Left renal pelvis (tissue), 4 donors: ENCODE measurements at places on chromosomes 1 and 21. TPM values are rescaled to one million over a fixed set of nuclear protein-coding genes. Genes with fewer than 3 reads are reported as not detected.

DNA sequence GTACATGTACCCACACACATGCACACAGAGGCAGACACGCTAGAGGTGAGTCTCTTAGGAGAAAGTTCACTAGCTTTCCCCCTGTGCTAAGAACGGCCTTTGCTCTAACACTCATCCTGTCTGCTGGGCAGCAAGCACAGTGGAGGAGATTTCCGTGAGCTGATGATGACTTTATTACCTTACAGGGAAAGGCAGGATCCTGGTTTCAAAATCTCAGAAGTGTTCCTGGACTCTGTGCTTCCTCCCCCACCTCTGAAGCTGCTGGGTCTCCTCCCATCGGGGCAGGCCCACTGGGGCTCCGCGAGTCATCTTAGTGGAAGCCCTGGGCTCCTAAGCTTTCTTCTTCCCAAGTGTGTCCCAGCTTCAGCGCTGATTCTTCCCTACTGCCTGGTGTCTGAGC lies 2.7 kb downstream of the FAM3B start:
- no peak for DNase-seq

TPTE gene
- not detected for polyA plus RNA-seq

AIM2 gene
- 0.30 TPM for polyA plus RNA-seq

- DNase-seq = no peak
These were observed 23.7 kb downstream of the IL23R start for GRCh38 chr1:67189953-67190352.

KDM1A gene
- polyA plus RNA-seq = 102 TPM

IRF6 gene
- polyA plus RNA-seq = 16.4 TPM

DNA sequence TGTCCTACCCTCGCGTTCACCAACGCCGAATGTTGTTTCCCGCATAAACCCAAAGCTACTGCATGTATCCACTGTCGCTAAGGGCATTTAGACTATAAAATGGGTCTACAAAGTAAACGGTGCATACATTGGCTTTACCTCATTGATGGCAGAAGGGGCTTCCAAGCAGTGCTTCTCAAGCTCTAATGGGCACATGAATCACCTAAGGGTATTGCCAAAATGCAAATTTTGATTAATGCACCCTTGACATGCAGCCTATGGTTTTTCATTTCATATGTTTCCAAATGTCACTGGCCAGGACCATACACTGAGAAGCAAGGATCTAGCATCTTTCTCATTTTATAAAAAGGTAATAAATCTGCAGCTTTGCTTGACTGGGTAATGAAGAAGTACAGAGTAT lies 2.7 kb downstream of the OR6F1 start:
- no peak for DNase-seq

DNA sequence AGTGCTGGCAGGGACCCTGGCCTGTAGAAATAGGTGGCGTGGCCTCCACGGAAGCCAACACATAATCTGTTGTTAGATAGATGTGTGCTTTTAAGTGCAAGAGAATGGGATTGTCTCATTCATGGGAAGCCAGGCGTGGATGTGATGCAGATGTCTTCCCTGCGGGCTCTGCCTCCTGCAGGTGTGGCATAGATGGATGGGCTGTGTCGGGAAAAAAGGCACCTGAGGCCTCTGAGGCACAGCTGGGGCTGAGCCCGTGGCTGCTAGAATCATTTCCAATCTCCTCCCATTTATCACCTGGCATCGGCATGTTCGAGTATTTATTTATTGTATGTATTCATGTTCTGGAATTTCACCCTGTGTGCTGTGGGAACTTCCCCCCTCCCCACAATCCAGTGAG lies 353.4 kb upstream of the AJAP1 start:
- DNase-seq = no peak

GRCh38 chr1:26792924-26793323 lies 5.2 kb downstream of the PIGV start:
- DNase-seq = no peak

GRCh38 chr1:36573445-36573844 lies 90.7 kb upstream of the CSF3R start:
- no peak for DNase-seq

- DNase-seq = no peak
These were observed 54.1 kb upstream of the ID3 start for GRCh38 chr1:23613191-23614031.

DNA sequence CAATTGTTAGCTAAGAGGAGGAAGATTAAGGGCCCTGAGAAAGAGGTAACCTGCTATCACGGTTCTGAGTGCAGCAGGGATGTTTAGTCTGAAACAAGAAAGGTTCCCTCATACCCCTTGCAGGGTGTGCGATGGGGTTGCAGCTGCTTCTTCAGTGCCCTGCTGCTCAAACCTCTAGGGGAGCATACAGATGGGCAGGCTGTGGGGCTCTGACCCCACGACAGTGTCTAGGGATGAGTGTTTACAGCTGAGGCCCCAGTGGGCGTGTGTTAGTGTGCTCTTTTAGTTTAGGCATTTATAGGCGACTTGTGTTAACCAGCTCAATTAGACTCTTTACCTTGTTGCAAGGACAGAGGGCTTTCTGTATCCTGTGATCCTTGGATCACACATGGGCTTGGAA lies 41.3 kb upstream of the PLA2G5 start:
- DNase-seq = no peak

DNA sequence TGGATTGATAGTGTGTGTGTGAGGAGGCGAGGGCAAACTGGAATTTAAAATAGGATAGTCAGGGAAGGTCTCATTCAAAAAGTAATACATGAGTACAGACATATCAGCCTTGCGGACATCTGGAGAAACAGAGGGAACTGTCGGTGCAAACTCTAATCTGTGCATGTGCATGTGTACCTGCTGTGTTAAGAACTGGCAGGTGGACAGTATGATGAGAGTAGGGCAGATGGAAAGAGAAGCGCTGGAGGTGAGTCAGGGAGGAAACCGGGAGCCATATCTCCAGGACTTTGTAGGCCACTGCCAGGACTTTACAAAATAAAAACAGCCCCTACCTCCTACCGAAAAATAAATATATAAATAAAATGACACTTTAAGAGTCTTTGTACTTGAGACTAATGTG lies 31.3 kb upstream of the MYBPHL start:
- DNase-seq = no peak

CRYZ gene
- polyA plus RNA-seq = 169 TPM

- no peak for DNase-seq
These were observed 25.4 kb downstream of the ECE1 start for GRCh38 chr1:21264898-21265297.

GRCh38 chr21:33783187-33783979 lies 132.2 kb downstream of the ATP5PO start:
- no peak for DNase-seq

DNA sequence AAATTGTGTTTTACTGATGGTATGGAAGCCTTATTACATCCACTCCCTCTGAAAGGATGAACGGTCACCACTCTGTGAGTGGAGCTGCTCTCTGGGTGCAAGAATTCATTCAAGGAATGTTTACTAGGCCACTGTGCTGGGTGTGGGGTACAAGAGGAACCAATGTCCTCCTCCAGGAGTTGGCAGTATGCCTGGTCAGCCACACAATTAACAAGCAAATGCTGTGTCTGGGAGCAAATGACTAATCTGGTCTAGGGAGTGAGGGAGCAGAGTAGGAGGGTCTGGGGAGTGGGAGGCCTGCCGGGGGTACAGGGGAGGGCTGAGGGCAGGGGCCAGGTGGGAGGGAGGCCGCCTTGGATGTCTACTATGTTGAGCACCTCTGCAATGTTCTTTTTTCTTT lies 27.2 kb upstream of the TDRD10 start:
- DNase-seq = no peak

DNA sequence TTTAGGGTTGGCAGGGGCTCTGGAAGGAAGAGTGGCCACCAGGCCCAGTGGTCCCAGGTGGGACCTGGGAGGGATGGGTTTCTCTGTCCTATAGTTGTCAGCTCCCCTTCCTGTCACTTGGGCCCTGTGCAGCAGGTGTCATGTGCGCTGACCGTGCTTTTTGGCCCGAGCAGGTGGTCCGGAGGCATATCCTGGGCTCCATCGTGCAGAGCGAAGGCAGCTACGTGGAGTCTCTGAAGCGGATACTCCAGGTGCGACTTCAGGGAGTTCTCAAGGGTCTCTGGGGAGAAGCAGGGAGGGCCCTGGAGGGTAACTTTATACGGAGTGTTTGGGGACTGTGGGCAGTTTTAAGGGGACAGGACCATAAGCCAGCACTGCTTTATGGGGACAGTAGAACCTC lies 82.2 kb downstream of the ARHGEF10L start:
- no peak for DNase-seq

DNA sequence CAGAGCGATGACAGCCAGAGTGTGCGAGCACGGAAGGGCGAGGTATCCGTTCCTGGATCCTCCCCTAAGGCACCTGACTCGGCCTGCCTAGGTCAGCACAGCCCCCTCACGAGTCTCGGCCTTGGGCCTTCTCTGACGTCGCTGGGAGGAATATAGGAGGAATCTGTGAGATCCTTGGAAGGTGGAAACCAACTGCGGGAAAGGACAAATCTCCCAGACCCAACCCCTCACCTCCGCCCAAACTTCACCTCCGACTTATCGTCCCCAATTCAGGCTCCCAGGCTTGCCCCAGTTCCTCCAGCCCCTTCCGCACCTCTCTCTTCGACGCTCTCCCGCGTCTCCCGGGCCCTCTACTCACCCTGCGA lies 494 bp downstream of the APH1A start:
- no peak for DNase-seq

- peak; percentile 3 for DNase-seq
These were observed 8.3 kb upstream of the ZNF669 start for GRCh38 chr1:247112479-247112781.

- no peak for DNase-seq
These were observed 1.2 kb downstream of the ITGA10 start for GRCh38 chr1:145908653-145909052.

HUNK gene
- polyA plus RNA-seq = 16.3 TPM

DNA sequence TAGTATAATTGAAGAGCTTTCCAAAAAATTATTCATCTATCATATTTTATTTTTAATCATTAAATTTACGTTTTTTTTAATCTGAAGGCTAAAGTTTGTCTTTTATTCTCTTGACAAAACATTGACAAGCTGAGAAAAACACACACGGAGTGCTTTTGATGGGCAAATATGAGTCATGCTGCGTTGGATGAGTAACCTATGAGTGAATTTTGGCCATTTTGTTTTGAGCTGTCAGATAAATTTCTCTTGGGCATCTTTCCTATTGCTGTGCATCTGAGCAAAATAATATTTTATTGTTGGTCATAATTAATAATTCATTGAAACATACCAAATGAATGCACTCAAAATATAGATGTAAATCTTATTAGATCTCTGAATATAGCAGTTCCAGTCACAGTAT lies 1144.1 kb upstream of the ADGRL2 start:
- no peak for DNase-seq

DNA sequence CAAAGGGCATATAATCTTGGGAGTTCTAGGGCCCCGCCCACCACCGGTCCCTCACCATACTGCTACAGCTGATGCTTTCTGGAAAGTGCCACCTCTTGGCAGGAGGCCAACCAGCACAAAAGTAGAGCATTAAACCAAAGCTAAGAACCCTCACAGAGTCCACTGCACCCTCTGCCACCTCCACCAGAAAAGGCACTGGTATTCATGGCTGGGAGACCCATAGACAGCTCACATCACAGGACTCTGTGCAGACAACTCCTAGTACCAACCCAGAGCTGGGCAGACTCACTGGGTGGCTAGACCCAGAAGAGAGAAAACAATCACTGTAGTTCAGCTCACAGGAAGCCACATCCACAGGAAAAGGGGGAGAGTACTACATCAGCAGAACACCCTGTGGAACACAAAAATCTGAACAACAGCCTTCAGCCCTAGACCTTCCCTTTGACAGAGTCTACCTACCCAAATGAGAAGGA lies 10.8 kb downstream of the THEM4 start:
- no peak for DNase-seq

DNA sequence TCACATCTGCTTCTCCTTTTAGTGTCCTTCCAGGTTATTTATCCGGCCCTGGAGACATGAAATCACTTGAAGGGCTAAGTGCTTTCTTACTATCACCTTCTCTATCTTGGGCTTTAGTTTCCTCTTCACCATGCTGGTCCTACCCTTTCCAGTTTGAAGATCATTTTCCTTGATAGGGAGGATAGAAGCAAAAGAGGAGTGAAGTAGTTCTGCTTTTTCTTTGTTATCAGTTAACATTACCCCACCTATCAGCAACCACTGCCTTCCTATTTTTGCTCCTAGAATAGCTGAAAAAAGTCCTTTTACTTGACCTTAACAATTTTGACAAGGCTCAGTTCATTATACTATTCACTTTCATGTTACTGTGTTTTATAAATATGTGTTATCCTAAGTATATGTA lies 19.4 kb downstream of the RGL1 start:
- no peak for DNase-seq

GRCh38 chr1:208159555-208160258 lies 84.5 kb downstream of the PLXNA2 start:
- DNase-seq = peak; percentile 86

DNA sequence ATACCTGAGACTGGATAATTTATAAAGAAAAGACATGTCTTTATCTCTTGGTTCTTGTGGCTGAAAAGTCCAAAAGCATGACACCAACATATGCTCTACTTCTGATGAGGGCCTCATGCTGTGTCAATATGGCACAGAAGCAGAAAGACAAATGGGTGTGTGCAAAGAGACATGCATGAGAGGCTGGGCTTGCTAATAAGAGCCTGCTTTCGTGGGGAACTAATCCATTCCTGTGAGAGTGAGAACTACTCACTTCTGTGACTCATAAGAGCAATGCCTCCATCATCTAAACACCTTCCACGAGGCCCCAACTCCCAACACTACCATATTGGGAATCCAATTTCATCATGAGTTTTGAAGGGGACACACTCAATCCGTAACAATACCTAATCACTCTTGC lies 340.0 kb upstream of the DUSP10 start:
- DNase-seq = no peak

IL12RB2 gene
- 0.41 TPM for polyA plus RNA-seq

ASH1L gene
- 45.5 TPM for polyA plus RNA-seq

GRCh38 chr1:69573911-69574310 lies 6.2 kb downstream of the LRRC7 start:
- no peak for DNase-seq

RGL1 gene
- polyA plus RNA-seq = 55.3 TPM

COL9A2 gene
- polyA plus RNA-seq = 35.6 TPM

GRCh38 chr1:199353906-199354305 lies 673.6 kb upstream of the NR5A2 start:
- DNase-seq = no peak

DNA sequence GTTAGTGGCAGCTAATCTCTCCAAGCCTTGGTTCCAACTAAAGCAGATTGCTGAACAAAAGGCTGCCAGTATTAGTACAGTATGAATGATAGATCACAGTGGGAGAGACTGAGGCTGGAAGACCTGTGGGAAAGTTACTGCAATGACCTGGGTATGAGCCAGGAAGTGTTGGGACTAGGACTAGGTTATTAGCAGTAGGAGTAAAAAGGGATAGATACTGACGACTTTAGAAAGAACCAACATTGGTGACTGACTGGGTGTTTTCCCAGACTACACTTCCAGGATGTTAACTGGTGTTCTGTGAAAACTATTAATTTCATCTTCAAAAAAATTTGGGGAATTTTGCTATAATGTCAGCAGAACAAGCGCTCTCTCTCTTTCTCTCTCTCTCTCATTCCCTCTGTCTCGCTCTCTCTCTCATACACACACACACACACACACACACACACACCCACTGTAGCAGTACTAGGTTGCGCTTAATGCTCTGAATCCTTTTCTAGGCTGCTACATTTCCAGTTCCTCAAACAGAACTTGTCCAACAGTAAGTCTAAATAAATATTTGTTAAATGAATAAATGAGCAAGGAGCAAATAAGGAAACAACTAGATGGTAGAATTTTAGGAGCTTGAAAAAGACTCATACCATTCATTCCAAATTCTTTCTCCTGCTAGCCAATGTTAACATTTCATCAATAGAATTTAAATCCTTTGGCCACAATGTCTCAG lies 47.6 kb upstream of the RGS8 start:
- DNase-seq = no peak

TSSK3 gene
- 1.7 TPM for polyA plus RNA-seq

- no peak for DNase-seq
These were observed 63.7 kb upstream of the LMO4 start for GRCh38 chr1:87264976-87265375.
